ENCODE measurements at places on chromosomes 12 and 14.
A peak's percentile ranks its signal among the peaks of the same experiment; 100 is the strongest.

GRCh38 chr12:105278043-105278697, 42.2 kb upstream of the APPL2 start:
- no peak for DNase-seq

GRCh38 chr12:64876388-64877071, 52.1 kb downstream of the TBC1D30 start:
- DNase-seq = no peak

DNA sequence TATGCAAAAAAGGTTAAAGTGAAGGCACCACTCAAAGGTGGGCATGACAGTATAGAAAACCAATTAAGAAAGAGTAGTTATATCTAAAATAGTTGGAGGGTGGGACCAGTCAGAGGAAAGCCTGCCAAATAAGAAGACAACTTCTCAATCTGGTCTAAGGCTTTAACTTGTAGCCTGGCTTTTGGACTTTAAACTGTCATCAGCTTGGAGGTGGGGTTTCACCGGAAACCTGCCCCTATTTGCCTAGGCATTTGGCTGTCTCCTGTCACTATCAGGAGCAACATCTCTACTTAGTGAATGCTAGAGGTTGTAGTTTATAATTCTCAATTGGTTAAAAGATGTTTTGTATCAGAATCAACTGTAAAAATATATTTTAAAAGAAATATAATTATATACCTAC, 107.3 kb downstream of the SLCO1B3 start:
- DNase-seq = no peak

- DNase-seq = peak; percentile 60
These were observed at the start of gene SLC41A2 for GRCh38 chr12:104958001-104958804. Gene SLC41A2, minus strand, starts transcription at chr12:104958290. Its CDS starts 29,763 bp downstream, at chr12:104928527.

GRCh38 chr14:50725761-50726160, 57.7 kb upstream of the SAV1 start:
- DNase-seq = no peak

DNA sequence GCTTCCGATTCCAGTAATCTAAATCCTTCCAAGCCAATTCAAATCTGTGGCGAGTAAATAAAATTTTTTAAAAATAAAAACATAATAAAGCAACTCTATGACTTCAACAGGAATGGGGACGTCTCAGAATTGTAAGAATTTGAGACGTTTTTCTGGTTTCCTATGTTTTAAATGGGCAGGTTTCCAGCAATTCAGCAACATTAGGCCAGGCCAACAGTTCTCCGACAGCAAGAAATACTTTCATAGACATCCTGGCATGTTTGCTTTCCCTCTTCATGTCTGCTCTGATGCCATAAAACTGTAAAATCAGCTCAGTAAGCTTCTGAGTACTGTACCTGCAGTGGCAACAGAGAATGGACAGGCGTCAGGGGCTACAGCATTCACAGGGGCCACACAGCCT, 35.8 kb upstream of the DICER1 start:
- no peak for DNase-seq

GRCh38 chr12:122887819-122888212, 8.1 kb downstream of the VPS37B start:
- DNase-seq = no peak

GRCh38 chr12:26721800-26722199, 111.2 kb downstream of the ITPR2 start:
- DNase-seq = no peak

DNA sequence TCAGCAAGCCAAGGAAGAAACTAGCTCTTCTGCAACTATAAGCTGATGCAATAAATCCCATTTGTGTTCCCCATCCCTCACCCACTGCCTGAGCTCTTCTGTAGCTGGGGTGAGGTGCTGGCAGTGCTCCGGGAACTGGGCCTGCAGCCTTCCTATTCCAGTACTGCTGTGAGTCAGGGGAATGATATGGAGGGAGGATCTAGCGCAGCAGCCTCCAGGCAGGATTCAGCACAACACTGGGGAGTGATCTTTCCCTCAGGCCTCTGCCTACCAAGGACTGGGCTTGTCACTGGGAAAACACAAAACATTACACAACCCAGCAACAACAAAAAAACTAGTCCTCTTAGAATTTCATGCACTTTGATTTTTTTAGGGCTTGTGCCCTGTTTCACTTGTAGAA, 58.7 kb downstream of the ST8SIA1 start:
- no peak for DNase-seq

GRCh38 chr12:99056186-99056585, 411.1 kb downstream of the APAF1 start:
- DNase-seq = no peak

- DNase-seq = no peak
These were observed 193.5 kb upstream of the CNOT2 start for GRCh38 chr12:70049596-70050360.

DNA sequence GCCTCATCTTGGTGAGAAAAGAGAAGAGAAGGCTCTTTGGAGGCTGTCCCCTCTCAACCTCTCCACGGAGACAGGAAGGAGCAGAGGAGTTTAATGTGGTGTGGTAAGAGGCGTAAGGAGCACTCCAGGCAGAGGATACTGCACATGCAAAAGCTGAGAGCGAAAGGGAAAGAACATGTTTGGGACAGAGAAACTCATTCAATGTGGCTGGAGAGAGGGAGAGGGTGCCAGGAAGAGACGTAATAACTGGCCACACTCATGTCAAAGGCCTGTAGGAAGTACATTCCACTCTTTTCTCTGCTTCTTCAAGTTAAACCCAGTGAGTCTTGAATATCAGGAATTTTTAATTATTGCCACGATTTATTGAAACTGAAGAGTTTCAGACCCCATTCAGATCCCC, 12.0 kb downstream of the VDR start:
- DNase-seq = no peak

DNA sequence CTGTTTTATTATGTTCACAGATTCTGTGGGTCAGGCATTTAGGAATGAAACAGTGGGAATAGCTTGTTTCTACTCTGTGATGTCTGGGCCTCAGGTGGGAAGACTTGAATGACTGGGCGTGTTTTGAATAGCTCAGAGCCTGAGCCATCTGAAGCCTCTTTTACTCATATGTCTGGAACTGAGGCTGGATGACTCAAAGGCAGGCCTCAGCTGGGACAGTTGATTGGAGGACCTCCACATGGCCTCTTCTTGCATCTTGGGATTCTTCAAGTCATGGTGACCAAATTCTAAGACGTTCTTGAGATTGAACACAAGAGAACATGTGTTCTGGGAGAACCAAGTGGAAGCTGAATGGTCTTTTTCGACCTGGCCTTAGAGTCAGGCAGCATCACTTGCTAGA, 45.8 kb upstream of the TBX3 start:
- no peak for DNase-seq

GRCh38 chr14:31228533-31228932, 20.9 kb upstream of the HECTD1 start:
- no peak for DNase-seq

- no peak for DNase-seq
These were observed 3.4 kb upstream of the FBXO34 start for GRCh38 chr14:55267820-55268219.

DNA sequence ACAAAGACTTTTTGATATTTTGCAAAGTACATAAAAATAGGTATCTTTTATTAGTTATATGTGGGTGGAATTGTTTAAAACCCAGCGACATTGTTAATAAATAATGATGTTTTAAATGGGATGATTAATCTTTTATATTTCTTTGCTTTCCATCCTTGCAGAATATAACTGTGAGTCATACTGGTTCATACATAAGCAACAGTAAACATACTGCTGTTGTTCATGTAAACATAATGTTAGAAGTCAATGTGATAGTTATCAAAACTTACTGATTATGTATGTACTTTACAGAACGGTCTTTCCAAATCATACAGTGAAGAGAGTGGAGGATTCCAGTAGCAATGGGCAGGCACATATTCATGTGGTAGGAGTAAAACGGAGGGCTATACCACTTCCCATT, 119.8 kb downstream of the ARID2 start:
- DNase-seq = no peak

DNA sequence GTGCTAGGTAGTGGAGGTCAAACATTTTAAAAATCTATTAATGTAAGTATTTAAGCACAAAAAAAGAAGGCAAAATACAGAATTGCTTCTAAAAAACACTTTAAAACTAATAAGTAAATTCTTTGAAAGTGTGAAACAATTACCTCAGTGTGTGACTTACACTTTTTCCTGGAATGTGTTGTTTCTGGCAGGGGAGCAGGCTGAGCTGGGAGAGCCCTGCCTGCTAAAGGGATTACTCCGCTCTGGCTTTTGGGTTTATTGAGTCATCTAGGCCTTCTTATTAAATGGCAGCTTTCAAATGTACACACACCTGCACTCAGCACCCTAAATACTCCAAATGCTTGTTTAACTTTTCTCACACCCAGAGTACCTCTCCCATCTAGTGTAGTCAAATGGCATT, 279.8 kb downstream of the AKAP6 start:
- DNase-seq = no peak

DNA sequence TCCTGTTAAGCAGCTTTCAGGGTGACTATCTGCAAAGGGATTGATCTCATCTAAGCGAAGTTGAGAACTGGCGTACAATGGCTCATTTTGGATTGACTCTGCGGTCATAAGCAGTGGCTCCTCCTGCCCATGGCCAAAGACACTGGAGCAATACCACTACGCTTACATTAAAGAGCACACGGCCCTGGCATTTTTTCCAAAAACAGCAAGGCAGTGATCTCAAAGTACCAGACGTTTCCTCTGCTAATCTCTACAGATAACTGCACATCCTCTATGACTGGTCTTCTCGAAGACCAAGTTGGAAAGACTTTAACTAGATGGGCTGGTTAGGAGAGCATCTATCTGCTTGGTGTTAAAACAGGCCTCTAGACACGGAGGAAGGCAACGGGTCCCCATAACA, 2.7 kb downstream of the PITPNM2 start:
- no peak for DNase-seq

DNA sequence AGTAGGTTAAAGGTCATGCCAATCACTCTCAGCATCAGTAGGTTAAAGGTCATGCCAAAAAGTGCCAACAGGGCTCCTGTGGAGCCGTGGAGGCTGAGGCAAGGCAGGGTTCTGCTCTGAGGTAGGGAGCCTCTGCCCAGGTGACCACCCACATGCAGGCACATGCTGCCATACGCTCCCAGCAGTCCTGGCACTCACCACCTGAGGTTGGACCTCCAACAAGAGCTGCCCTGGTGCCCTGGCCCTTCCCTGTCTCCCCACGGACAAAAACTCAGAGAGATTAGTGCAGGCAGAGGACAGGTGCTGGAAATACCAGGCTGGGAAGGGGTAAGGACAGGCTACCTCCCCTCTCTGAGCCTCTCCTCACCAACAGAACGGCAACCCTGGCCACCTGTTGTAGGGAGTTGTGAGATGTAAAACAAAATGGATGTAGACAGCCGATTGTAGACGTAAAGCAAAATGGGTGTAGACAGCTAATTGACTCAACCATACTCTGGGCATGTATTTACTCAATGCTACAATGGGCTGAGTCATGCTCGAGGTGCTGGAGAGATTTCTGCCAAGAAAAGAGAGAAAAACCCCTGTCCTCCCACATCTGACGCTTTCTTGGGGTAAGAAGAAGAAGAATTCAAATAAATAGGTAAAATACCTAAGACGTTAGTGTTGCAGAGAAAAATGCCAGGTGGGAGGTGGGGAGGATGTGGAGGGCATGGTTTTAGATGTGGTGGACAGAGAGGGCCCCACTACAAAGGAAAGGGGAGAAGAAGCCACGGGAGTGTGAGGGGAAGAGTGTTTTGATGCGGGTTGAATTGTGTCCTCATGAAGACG, 32.4 kb downstream of the LTBP2 start:
- no peak for DNase-seq
